Stimulated activated CD4-positive, alpha-beta T cell treated with anti-CD3 and anti-CD28 coated beads, Interleukin-15, amount 100 ng/mL, for 24 hours (primary cell): ENCODE measurements at places on chromosomes 5 and 9.

- no peak for DNase-seq
Observed at GRCh38 chr9:108014353-108014752, 524.8 kb upstream of the KLF4 start.

DNA sequence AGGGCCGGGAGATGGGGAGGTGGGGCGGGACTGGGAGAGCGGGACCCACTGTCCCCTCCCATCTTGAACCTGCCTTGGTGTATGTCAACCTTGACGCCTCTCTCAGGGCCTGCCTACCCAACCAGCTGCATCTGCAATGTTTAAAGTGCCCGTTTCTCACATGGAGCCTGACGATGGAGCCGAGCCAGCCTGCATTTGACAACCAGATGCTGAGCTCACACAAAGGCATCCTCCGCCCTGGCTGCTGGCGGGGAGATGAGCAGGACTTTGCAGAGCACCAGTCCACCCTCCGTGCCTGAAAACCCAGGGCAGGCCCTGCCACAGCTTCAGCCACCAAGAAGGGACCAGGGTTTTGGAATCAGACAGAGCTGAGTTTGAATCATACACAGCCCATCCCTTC is 141.1 kb upstream of the SMIM23 start:
- no peak for DNase-seq

- DNase-seq: no peak
Observed at GRCh38 chr9:131012396-131012917, 3.5 kb downstream of the LAMC3 start.

DNA sequence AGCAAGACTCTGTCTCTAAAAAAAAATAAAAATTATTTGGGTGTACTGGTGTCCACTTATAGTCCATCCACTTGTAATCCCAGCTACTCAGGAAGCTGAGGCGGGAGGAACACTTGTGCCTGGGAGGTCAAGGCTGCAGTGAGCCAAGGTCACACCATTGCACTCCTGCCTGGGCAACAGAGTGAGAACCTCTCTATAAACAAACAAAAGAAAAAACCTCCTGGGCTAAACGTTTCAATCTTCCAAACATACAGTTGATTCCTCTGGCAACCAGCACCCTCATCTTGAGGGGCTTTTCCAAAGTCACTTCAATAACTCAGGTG is 13.9 kb upstream of the CDK5RAP2 start:
- DNase-seq: no peak

GRCh38 chr9:90726215-90726614 is 75.4 kb upstream of the SYK start:
- DNase-seq: no peak

DNA sequence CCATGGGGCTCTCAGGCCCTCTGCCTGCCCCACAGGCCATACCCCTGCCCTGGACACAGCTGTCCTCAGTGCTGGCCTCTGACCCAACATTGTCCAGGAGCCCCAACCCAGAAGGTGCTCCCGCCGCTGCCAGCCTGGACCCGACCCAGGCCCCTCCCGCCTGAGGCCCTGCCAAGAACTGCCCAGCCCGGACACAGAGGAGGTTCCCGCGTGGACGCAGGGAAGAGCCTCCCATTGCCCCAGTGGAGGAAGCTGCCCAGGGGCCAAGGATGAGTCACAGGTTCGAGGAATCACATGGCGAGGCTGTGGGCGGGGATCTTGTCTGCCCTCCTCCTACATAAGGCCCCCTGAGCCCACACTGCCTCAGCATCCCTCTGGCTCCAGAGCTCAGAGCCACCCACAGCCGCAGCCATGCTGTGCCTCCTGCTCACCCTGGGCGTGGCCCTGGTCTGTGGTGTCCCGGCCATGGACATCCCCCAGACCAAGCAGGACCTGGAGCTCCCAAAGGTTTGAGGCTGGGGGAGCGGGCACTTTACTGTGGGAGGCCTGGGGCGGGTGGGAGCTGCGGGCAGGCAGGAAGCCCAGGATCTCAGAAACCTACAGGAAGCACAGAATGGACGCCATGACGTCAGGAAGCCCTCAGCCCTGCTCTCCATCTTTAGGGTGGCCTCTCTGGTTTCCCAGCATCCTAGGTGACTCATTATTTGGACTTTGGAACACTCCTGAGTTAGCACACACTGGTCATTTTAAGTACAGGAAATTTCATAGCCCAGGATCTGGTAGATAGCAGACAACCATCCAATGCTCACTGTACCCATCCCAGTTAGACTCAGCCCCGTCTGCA is at the start of gene PAEP:
TSS of gene PAEP (plus strand) at position 366 of the 844 bp plus-strand sequence.
- DNase-seq: no peak

GRCh38 chr5:34001241-34001841 is 6.5 kb downstream of the AMACR start:
- no peak for DNase-seq

- no peak for DNase-seq
Observed at GRCh38 chr9:75046725-75047345, 18.7 kb upstream of the CARNMT1 start.

- DNase-seq: peak; percentile 3
Observed at GRCh38 chr9:26326563-26326962, 566.0 kb downstream of the CAAP1 start.

GRCh38 chr5:115179030-115179393 is 9.3 kb upstream of the TRIM36 start:
- DNase-seq: no peak

- DNase-seq: no peak
Observed at GRCh38 chr5:109307951-109308350, 101.8 kb downstream of the PJA2 start.

DNA sequence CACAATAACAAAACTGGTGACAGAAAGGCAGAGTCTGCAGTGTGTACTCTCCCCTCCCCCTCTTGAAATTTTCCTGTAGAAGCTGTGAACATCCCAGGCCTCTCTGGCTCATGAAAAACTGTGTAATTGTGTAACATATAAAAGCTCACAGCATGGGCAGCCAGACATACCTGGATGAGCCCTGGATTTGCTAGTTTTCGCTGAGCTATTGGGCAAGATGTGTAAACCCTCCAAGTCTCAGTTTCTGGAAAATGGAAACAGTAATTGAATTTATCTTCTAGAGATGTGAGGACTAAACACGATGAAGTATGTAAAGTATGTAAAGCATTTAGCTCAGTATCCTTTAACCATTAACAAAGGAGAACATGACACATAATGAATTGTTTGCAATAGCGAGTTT is 143.2 kb upstream of the ANKH start:
- no peak for DNase-seq

- no peak for DNase-seq
Observed at GRCh38 chr9:107049803-107050184, 186.8 kb downstream of the ZNF462 start.

- DNase-seq: peak; percentile 13
Observed at GRCh38 chr9:72586388-72587130, 65.2 kb downstream of the TMC1 start.

DNA sequence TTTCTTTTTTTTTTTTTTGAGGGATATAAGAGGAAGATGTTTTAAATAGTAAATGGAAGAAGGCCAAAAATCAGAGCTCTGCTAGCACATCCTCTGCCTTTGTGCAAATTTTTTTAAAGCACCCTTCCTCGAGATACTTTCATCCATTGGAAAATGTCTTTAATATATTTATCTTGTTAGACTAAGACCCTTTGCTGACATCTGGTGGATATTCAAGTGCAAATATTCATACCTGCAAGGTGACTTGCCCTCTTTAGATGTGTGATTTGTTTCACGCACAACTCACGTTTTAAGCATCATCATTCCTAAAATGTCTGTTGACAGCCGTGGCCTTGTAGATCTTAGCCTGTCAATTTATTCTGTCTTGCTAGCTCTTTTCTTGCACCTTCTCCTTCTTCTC is 258.5 kb downstream of the AGTPBP1 start:
- DNase-seq: no peak

- no peak for DNase-seq
Observed at GRCh38 chr5:64939772-64940510, 171.2 kb downstream of the CWC27 start.

DNA sequence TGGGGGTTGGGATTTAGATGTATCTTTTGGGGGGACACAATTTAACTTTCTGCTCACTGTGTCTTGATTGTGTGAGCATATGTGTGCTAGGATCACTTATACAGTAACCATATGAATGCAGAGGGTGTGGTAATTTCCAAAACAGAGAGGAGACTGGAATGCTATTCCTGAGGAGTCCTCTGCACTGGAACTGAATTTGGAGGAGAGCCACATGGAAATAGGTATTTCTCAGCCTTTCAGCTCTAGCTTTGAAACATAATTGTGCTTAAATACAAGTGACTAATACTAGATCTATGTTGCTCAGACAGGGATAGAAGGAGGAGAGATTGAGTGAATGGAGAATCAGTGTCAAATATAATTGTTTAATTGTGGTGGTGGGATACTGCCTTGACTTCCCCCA is 45.5 kb downstream of the FOCAD start:
- no peak for DNase-seq

- no peak for DNase-seq
Observed at GRCh38 chr5:158502686-158503085, 597.0 kb downstream of the EBF1 start.

GRCh38 chr5:168939887-168940544 is 360.8 kb upstream of the PANK3 start:
- DNase-seq: no peak

DNA sequence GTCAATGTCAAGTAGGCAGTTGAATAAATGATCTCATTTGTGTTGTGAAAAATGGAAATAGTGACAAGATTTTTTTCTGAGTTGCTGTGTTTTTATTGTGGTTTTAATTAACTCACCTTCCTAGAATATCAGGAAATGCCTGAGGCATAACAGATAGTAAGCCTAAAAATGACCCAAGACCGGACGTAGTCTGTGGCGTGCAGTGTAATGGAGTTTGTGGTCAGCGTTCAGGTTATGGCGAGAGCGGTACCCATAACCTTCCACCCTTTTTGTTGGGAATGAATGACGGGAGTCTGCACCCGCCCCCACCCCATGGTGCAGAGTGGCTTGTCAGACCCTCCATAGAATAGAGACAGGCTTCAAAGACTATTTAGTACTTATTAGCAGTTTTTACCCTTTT is 119.3 kb downstream of the GALNT10 start:
- DNase-seq: no peak

DNA sequence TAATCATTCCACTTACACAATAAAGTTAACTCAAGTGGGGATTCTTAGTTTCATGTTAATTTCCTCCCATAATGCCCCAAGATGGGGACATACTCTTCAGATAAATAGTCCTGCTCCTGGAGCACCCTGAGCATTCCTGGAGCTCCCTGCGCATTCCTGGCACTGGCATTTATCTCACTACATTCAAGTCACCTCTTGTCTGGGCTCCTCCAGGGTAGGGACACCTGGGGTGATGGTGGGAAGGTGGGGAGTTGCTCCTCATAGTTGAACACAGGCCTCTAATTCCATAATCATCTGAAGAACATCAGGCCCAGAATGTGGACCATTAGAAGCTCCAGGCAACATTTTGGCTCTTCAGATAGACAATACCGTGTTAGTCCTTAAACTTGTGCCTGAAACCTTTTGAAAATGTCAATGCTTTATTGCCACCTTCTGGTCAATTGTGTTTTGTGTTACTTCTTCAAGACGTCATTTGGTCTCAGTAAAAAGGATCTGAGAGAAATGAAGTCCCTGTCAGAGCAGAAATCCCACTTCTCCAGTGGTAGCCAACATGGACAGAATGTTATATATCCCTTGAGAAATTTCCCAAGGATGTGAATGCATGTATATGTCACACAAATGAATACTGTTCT is 14.2 kb upstream of the AGGF1 start:
- DNase-seq: no peak

DNA sequence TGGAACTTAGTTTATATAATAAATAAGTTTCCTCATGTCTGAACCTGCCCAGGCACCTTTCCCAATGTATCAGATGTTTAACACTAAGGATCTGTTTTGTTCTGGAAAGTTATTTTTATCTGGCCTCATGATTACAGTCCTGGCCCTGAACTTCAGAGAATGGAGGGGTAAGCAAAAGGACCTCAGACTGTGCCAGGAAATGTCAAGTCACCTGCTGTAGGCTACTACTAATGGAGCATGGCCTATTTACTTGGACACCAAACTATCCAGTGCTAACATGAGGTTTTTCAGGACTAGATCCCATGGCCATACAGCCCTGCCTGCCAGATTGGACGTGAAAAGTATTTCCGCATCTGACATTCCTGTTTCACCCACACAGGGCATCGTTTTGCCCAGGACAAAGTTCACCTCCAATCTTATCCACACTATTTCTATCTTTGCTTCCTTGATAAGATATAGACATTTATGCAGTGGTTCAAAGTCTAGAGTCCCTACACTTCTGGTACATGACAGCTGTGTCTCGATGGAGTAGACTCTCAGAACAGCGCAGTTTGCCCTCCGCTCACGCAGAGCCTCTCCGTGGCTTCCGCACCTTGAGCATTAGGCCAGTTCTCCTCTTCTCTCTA is at the start of gene BTNL8:
TSS of gene BTNL8 (plus strand) at position 539 of the 626 bp plus-strand sequence. CDS start 152 bp downstream, outside the sequence.
- no peak for DNase-seq

DNA sequence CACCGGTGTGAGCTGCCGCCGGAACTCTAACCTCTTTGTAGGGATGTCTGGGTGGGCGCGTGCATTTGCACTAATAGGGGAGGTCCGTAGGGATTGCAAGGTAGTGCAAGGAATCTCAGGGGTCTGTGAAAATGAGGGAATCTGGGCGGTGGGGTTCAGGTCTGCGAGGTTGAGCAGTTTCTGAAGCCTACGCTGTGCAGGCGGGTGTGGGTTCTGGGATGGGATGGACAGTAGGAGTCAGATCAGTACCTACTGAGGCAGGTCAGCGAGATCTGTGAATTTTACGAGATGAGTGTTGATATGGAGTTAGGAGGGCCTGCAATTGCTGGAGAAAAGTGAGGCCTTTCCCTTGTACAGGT is 856 bp upstream of the ATOSB start:
- no peak for DNase-seq

- DNase-seq: no peak
Observed at GRCh38 chr9:121529237-121529987, 29.8 kb upstream of the GGTA1 start.
